Stimulated activated CD4-positive, alpha-beta T cell treated with anti-CD3 and anti-CD28 coated beads, TNF-alpha, amount 100 ng/mL, for 1 hour (primary cell): ENCODE measurements at places on chromosomes 11 and 22.

DNA sequence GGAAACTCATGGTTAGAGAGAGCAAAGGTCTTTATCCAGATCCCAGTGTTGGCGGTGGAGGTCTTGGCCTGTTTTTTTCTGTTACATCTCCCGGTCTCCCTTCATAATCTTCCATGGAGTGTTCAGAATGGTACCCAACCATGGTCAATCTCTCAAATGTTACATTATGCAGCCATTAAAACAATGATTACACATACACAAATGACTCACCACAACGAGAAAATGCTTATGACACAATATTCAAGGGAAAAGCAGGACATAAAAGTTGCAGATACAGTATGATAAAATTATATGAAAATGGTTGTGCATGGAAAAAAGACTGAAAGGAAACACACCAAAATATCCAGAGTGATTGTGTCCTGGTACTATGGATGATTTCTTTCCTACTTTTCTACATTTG, 17.8 kb upstream of the CSNK1E start:
- DNase-seq: no peak

DNA sequence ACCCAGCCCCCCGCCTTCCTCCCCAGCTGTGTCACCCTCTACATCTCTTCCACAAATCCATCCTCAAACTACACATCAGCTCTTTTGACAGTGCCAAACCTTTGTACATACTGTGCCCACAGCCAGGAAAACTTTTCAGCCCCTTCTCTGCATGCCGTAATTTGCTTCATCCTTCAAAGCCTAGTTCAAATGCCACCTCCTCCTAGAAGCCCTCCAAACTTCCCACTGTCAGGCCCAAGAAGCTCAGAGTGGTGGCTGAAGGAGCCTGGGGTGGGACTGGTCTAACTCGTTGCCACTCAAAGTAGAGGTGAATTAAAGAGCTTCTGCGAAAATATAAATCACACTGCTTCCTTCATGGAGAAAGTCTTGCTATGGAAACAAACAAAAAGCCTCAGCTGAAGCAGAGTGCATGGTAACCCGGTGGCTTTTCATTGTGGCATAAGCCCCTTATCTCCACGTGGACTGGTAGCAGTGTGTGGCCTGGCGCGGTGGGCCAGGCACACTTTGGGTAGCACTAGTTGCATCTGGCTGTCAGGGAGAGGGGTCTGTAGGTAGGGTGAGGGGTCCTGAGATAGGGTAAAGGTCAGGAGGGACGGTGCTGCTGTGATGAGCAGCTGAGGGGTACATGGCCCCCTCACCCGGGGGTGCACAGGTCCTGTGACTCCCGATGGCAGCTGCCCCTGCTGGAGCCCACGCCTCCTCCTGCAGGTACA, 76.9 kb downstream of the MYO7A start:
- no peak for DNase-seq

DNA sequence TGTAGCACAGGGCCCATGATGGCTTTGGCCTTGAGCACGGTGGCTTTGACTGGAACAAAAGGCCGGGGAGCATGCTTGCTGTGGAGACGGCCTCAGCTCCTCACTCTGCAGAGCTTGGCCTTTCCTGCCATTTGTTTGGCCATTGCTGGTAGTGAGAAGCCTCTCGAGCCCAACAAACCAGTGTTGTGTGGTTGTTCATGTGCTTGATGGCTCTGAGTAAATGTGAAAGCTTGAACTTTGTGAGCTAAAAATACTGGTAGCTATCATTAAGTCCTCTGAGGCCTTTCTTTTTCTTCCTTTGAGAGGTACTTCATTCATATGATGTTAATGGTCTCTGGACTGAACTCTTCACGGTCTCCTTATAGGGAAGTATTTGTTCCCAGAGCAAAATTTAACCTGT, 39.6 kb downstream of the NAT10 start:
- no peak for DNase-seq

DNA sequence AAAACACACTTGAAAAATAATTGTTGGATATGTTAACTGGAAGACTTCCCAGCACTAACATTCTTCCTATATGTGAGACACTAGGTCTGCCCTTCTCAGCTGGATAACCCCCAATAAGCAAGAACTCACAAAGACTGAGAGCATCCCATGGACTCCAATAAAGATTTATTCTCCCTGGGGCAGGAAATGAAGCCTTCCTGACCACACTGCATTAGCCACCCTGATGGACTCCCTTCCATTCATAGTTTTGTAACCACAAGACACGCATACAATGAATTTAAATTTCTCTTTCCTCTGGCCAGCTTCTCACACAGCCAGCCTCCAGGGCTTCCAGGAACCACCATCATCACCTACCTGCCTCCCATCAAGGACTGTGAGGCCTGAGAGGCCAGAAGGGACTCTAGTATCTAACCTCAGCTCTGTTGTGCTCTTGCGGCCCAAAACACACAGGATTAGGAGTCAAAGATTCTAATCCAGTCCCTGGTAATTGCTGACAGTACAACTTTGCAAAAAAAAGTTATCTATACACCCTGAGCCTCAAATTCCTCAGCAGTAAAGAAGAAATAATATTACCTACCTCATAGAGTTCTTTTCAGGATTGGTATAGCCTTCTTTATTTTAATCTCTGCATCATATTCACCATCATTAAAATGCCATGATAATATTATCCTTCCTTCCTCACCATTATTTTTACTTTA, 45.6 kb upstream of the GDPD4 start:
- DNase-seq: no peak

GRCh38 chr11:7484645-7485044, 661 bp upstream of the OLFML1 start:
- no peak for DNase-seq

DNA sequence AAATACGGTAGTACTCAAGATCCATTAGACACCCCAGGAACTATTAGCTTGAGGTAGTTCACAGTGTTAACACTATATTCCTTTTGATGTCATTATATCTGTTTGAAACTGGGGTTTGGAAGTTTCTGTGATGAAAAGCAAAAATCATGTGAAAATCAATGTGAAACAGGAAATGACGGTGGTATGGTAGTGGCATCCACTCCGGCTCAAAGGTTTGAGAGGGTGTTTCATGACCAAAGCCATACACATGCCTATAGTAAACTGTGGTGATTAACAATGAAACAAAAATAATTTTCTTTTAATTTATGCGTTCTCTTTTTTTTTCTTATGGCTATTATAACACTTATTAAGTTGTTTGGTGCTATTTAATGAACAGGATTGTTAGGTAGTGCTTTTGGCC, 10.9 kb downstream of the RAB38 start:
- no peak for DNase-seq

GRCh38 chr11:6476571-6476970, 2.8 kb upstream of the TRIM3 start:
- DNase-seq: no peak
